Activated T-cell treated with anti-CD3 and anti-CD28 coated beads, Interleukin-2, amount 50 U/mL, for 48 hours (primary cell): ENCODE measurements at places on chromosomes 11 and 22.
A peak's percentile ranks its signal among the peaks of the same experiment; 100 is the strongest.

GRCh38 chr11:131737357-131737756 lies 366.9 kb downstream of the NTM start:
- DNase-seq = no peak

- DNase-seq = no peak
Measured at GRCh38 chr11:31127290-31127689, 242.2 kb downstream of the DCDC1 start.

GRCh38 chr11:30585892-30586250 lies 282 bp downstream of the MPPED2 start:
- no peak for DNase-seq

GRCh38 chr11:69642913-69643632 lies 2.1 kb downstream of the CCND1 start:
- peak; percentile 83 for DNase-seq
